ENCODE measurements at places on chromosomes 7 and 10. TPM values are rescaled to one million over a fixed set of nuclear protein-coding genes. Genes with fewer than 3 reads are reported as not detected.
A peak's percentile ranks its signal among the peaks of the same experiment; 100 is the strongest.

GRCh38 chr10:81213370-81213769 lies 661.6 kb upstream of the NRG3 start:
- no peak for DNase-seq

DNA sequence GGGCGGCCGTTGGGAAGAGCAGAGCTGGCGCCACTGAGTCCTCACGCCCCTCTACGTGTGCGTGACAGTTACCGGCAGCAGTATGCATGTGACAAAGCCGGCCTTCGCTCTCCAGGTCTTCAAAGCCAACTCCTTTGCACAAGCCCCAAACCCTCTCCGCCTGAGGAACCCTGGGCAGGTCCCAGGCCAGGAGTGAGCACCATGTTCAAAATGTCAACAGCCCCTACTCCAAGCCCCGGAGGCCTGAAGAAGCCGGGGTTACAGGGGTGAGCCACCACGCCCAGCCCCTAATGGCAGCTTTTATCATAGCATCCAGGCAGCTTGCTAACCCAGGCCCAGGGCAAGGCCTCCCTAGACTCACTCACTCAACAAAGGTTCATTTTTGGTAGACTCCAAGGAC lies 70.8 kb downstream of the OAT start:
- DNase-seq = no peak

Gene SEMA3A
- total RNA-seq = 3.4 TPM

Gene ITPRID1
- total RNA-seq = not detected

Gene FAM107B
- 18.8 TPM for total RNA-seq

DNA sequence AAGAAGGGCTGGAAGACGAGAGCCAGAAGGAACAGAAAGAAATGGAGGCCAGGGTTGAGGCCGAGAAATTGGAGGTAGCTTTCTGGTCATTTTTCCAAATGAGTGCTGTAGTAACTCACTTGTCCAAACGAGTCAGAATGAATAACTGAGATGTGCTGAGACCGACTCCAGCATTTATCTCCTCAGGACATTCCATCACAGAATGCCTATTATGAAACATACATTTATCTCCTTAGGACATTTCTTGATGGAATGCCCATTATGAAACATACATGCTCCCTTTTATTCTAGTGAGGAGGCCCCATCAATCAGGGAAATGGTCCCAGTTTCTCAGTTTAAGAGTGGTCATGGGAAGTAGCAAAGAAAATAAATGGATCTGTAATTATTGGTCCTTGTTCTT lies 16.5 kb downstream of the AVL9 start:
- no peak for DNase-seq

GRCh38 chr7:28840592-28840995 lies 117.5 kb downstream of the TRIL start:
- no peak for DNase-seq

DNA sequence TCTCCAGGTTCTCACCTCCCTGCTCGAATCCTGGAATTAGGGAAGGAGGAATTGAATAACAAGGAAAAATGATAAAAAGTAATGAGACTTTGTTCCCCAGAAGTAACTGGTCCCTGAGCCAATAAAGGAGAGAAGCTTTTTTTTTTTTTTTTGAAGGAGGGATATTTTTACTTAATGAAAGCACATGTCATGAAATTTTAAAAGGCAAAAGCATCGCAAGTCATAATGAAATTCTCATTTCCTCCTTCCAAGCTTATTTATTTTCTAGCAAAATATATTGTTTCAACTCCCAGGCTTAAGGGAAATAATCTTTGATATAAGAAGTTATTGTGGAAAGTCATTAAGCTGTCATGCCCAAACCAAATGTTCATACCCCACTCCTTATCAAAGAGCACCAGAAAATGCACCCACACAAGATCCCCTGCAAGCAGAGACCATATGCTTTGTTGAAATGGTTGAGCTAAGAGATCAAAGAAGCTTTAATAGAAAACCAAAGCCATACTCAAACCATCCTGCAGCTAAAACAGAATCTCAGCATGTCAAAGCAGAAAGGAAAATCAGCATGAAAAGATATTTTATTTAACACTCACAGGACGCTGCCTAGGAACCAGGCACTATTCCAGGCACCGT lies 16.7 kb upstream of the ABCC2 start:
- DNase-seq = no peak

- no peak for DNase-seq
Measured at GRCh38 chr7:94314413-94315410, 80.0 kb upstream of the COL1A2 start.

- no peak for DNase-seq
Measured at GRCh38 chr7:77837275-77837674, 38.7 kb downstream of the PHTF2 start.

Gene DRGX
- total RNA-seq = not detected

DNA sequence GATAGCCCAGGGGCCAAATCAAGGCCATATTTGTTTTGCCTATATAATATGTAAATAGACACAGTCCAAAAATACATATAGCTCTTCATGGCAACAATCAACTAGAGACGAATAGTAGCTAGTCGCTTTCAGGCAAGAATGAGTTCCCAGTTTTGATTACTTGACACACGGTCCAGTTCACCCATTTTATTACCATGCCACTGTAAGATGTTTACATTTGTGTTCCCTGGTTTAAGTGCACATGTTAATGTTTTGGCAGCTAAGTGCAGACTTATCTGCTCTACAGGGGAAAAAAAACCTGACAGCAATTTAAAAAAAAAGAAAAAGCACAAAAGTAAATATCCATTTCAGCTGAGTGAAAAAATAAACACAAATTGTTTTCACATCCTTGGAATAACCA lies 213.1 kb downstream of the TPK1 start:
- DNase-seq = no peak

Gene EPO
- total RNA-seq = not detected

GRCh38 chr7:46576950-46577349 lies 655.9 kb upstream of the IGFBP3 start:
- DNase-seq = no peak

Gene TNRC18
- total RNA-seq = 91.8 TPM

DNA sequence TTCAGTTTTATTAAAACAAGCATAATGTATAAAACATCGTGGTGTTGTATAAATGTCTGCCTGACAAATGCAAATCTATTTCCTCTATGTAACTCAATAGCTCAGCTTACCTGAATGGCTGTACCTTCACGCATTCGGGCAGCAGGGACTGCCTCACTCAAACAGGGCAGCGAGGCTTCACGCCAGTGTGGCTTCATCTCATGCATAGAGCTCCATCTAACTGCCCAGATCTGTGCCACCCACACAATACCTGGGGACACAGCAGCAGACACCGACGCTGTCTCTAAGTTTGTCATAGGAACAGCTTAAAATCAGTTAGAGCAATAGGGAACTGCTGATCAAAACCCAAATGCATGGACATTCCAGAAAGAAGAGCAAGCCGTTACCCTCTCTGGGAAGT lies 182.8 kb upstream of the ANKRD30A start:
- no peak for DNase-seq

DNA sequence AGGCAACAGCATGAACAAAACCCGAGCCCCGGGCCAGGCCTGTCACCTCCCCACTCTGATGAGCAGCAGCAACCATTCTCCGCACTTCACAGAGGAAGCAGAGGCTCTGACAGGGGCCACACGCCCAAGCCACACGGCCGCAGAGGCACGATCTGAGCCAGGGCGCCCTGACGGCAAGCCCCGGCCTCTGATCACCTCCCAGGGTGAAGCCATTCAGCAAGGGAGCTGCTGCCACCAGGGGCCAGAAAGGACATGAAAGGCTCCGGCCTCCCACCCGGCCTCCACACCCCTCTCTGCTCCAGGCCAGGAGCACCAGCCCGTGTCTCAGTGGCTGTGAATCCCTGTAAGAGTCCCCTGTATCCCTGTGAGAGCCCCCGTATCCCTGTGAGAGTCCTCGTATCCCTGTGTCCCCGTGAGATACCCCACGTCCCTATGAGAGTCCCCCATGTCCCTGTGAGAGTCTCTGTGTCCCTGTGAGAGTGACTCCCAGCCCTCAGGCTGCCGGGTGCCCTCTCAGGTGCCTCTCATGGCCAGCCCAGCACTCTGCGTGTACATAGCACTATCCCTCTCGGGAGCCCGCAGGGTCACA lies 187.8 kb downstream of the MAD1L1 start:
- peak; percentile 20 for DNase-seq

Gene SMKR1
- total RNA-seq = 3.2 TPM

DNA sequence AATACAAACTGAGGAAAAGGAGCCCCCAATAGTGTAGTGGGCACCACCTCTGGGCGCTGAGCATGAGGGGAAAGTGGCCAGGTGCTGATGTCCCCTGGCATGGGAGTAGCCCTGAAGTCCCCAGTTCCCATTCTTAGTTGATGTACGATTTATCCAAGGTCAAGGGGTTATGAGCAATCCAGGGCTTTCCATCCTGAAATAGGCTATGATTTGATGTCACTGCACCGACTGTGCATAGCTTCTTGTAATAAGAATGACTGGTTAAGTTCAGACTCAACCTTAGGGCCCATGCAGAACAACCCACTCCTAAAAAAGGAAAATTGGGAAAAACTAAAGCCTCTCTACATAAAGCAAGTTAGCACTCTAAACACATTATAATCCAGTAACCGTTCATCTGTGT lies 4.4 kb downstream of the FRAT1 start:
- DNase-seq = no peak

Gene LARP4B
- 77.8 TPM for total RNA-seq

Gene DGKB
- total RNA-seq = 0.28 TPM

DNA sequence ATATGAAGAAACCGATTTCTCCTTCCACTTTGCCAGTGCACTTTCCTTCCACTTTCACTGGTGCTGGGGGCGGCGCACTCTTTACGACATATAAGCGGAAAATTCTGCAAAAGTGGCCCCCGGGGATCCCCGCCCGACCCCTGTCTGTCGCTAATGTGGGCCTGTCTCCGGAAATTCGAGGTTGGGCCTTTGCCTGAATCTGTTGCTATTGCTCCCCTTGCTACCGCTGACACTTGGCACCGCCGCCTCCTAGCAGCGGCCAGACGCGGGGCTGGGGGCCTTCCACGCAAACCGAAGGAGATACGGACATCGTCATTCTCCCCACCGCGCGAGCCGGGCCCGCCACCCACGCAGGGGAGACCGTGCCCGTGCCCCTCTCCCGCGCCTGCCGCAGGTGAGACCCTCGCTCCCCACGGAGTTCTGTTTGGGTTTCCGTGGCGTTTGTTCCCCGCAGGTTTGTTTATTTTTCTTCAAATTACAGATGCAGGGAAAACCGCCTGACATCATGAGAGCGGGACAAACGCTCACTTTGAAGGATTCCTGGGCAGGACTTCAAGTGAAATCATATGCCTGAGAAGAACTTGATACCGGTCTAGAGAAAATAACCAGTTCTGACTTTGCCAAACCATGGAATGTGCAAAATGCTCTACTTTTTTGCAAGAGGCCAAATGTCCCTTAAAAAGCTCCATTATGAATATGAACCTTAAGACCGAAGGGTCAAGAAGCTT lies 5.0 kb downstream of the TWIST1 start:
- no peak for DNase-seq

- DNase-seq = no peak
Measured at GRCh38 chr7:89023877-89024276, 228.3 kb upstream of the TEX47 start.

Gene BHLHA15
- not detected for total RNA-seq

Gene ZPBP
- total RNA-seq = 0.24 TPM

DNA sequence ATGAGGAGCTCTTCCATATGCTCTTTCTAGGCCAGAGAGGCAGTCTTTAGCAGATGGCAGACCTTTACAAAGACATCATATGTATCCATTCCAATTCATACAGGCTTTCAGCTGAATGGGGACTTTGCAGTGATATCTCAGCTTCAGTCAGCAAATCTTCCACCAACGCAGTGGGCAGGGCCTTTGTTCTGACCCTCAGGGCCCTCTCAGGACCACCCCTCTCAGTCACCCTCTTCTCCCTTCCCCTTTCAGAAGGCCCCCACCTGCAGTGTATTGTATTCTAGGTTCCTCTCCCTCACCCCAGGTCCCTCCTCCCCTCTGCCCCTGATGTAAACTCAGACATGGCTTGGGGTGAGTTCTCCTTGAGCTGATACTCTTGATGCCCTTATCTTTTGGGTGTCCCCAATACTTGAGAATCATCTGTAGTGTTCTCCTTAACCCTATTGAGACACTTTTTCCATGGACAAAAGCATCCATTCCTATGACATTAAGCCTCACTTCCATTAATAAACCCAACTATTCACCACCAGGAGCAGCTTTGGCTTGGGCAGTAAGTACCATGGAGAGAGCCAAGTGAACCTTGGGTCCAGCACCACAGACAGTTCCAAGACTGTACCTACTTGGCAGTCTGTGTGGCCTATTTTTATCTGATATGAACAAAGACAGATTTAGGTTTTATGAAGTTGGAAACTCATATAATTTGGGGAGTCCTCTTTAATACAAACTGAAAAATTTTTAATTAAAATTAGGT lies 62.7 kb downstream of the ADCYAP1R1 start:
- no peak for DNase-seq

DNA sequence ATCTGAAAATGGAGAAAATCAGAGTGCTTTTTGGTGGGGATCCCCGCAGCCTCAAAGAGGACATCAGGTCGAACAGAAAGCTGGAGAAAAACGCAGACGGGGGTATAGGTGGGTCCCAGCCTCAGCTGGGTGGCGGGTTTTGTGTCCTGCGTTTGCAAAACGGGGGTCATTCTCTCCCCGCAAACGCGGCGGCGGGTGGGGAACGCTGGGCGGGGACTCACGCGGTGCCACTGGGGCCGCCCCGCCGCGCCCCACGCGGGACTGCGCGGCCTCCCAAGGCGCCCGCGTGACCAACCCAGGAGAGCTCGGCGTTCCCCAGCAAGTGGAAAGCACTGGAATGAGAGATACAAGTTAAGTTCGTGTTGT lies 806 bp upstream of the VIPR2 start:
- DNase-seq = peak; percentile 71

Gene GALNT17
- total RNA-seq = 57.1 TPM

Gene VWDE
- total RNA-seq = not detected

Gene GFRA1
- total RNA-seq = 7.8 TPM

DNA sequence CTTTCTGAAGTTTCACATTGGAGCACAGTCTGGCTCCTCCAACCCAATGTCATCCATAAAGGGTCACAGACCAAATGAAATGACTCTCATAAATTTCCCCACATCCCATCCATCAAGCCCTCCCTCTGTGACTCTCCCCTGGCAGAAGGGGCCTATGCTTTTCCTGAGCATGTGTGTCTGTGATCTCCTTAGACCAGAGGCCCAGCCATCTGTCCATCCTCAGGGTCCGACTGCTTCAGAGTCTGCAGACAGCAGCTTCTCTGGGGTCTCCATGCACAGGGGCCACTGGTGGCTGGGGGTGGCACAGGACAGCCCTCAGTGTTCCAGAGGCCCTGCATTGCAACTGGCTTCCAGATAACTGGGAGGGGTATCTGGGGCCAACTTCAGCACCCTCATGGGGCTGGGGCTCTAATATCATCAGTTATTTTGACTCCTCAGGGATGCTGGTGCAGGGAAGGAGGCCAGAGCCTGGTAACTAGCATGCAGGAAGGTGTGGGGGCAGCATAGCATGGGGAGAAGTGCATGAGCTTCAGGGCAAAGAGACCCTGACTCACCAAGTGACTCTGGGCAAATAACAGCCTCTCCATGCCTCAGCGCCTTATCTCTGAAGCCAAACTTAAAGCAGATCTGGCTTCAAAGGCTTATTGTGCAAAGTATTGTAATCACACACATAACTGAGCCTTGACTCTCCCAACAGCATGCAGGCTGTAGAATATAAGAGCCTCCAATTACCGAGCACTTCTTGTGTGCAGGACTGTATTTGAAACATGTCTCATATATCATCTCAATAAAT lies 266.9 kb downstream of the GRID1 start:
- no peak for DNase-seq
